ENCODE measurements at places on chromosomes 12 and 14.

DNA sequence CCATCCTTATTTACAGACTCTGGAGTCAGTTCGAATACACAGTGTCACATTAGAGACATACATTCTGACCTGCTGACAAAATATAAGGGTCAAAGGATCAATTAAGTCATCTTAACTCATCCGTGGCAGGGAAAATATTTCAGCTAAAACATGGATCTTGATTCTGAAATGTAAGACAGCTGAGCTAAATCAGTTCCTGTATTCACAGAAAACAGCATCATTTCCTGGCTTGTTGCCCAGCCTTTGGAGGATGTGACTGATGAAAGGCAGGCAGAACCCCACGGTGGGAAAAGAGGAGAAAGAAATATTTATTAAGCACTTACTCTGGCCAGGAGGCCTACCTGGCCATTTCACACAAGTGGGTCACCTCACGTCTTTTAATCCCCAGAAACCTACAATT, 101.9 kb downstream of the GAS2L3 start:
- DNase-seq, result no peak

GRCh38 chr12:54041097-54041690, 8.3 kb downstream of the HOXC5 start:
- no peak for DNase-seq

DNA sequence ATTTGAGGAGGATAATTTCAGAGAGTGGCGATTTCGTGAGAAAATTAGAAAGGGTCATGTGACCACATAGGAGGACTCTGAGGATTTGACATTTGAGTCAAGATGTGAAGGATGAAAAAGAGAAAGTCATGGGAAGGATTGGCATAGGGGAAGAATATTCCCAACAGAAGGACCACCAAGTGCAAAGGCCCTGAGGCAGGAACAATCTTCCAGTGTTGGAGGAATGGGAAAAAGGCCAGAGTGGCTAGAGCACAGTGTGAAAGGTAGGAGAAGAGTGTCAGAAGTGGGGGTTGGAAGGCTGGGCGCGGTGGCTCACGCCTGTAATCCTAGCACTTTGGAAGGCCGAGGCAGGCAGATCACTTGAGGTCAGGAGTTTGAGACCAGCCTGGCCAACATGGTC, 3.9 kb upstream of the PPP1CC start:
- DNase-seq, result no peak

GRCh38 chr12:6542209-6543009, 8.1 kb downstream of the GAPDH start:
- DNase-seq, result no peak

DNA sequence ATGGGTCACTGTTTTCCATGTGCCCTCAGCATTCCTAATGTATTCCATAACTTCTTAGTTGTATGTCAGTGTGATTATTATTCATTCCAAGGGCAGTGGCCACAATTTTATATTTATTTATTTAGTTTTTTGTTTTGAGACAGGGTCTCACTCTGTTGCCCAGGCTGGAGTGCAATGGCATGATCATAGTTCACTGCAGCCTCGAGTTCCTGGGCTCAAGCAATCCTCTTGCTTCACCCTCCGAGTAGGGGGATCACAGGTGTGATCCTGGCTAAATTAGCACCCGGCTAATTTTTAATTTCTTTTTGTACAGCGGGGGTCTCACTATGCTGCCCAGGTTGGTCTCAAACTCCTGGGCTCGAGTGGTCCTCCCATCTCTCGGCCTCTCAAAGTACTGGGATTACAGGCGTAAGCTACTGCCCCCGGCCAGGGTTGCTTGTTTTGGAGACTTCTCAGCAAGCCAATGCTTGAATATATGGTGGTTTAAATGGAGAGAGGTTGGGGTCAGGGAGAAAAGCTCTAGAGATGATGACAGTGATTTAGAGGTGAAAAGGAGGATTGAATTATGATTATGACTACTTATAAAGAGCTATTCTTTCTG, 7.6 kb downstream of the GPRC5A start:
- DNase-seq, result no peak

GRCh38 chr14:51533160-51533559, 118.5 kb upstream of the FRMD6 start:
- no peak for DNase-seq

- DNase-seq, result no peak
Measured at GRCh38 chr12:90015228-90015627, 306.6 kb upstream of the ATP2B1 start.

DNA sequence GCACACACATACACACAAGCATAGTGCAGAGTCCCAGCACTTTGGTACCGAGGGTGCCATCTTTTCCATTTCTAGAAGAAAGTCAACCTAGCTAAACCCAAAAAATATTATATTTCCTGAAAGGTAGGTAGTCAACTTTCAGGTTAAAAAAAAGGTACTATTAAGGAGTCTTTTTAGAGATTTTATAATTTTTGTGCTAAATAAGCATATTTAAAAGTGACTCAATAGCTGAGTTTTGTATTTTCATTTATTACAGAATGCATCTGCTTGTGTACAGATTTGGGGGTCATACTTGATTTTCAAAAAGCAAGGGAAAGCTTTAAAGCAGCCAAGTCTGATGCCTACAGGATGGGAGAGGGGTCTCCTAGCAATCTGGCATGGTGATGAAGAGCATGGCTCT, 34.6 kb downstream of the DCAF5 start:
- no peak for DNase-seq

- no peak for DNase-seq
Measured at GRCh38 chr12:12700254-12700653, 4.3 kb upstream of the GPR19 start.

- no peak for DNase-seq
Measured at GRCh38 chr12:50482571-50482970, 22.2 kb upstream of the DIP2B start.

DNA sequence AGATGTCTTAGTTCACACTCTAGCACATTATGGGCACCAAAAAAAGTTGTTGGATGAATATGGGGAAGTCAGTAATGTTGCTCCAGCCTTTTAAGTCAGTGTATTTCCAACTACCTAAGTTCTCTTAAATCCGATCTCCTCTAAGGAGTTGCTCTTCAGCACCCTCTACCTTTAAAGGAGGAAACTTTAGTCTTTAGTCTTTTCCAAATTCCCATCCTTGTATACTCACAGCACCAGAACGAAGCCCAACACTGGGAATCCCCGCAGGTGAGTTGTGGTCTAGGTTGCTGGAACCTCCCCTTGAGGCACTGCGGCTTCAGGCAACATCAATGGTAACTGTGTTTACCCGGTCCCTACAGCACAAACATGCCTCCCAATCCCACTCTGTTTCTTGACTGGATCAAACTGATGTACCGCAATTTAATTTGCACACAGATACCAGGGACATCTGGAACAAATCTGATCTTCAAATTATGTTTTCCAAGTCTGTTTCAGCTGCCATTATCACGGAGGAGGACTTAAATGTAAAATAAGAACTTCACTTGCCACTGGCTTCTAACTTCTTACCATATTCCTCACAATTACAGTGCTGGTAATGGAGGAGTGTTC, 179.0 kb downstream of the FOXN3 start:
- DNase-seq, result peak; percentile 93

- no peak for DNase-seq
Measured at GRCh38 chr12:39723831-39724230, 104.2 kb upstream of the ABCD2 start.

DNA sequence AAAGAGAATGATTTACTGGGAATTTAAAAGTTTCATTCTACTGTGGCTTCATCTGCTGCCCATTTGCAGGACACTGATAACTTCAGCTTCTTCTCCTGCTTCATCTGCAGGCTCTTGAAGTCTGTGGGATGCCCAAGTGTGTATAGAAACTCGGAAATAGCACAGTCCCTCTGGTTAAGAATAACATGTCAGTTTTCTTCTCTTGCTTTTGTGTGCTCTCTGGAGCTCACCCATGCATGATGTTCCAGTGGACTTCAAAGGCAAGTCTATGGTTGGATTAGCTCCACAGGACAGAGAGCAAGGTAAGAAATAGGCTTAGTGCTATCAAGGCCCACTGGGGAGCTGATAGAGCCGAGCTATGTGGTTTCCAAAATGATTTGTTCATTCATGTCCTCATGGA, 13.7 kb downstream of the RMST start:
- DNase-seq, result no peak

DNA sequence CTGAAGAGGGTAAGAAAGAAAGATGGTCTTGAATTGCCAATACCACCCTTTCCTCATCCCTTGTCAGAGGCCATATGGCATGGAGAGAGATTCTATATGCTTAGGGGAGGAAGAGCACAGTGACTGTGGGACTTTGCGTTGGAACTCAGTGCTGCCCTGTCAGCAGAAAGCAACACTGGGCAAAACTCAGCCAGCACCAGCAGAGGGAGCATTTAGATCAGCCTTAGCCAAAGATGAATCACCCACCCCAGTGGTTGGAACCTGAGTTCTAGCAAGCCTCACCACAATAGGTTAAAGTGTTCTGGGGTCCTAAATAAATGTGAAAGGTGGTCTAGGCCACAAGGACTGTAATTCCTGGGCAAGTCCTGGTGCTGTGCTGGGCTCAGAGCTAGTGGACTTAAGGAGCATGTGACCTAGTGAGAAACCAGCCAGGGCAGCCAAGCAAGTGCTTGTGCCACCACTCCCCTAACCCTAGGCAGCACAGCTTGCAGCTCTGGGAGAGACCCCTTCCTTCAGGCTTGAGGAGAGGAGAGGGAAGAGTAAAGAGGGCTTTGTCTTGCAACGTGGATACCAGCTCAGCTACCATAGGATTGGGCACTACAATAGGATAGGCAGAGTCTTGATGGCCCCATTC, 11.4 kb upstream of the BCAT1 start:
- DNase-seq, result peak; percentile 64

- no peak for DNase-seq
Measured at GRCh38 chr14:19941668-19942067, 11.0 kb downstream of the OR4K1 start.

GRCh38 chr12:89350630-89351488, 1.4 kb downstream of the DUSP6 start:
- DNase-seq, result no peak

DNA sequence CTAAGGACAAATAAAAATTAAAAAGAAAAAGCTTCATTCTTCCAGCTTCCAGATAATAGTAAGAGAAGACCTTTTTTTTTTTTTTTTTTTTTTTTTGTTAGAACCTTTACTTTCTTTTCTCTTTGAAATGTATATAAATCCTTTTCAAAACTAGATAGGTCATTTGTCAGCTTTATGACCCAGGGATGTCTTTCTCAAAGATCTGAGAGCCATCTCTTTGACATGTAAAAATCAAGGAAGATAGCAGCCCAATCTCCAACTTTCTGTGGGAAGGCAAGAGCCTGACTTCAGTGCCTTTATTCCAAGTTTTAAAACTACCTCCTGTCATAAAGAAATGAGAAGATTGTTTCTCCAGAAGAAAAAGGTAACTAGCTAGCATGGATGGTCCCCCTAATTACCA, 203.3 kb upstream of the LRFN5 start:
- no peak for DNase-seq

GRCh38 chr12:124126950-124127655, 154.1 kb downstream of the ZNF664 start:
- no peak for DNase-seq

- no peak for DNase-seq
Measured at GRCh38 chr12:65590318-65590717, 234.0 kb upstream of the HMGA2 start.

DNA sequence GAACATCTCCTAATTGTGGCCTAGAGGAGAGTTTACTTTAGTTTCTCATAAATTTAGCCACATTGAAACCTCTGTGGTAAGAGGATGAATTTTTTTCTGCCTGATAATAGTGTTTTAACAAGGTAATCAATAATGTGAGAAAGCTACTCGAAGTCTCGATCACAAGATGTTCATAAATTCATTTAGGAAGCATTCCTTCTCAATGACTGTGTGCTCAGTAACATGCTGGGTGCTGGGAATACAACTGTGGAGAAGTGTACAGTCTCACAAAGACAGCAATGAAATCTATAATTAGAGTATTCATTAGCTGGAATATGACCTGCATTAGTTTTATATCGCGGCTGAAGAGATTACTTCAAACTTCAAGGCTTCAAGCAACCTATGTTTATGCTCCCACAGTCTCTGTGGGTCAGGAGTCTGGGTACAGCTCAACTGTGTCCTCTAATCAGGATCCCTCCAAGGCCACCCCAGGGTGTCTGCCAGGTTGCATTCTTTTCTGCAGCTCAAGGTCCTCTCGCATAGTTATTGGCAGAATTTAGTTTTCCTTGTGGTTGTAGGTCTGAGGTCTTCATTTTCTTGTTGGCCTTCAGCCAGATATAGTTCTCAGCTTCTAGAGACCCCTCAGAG, 167.6 kb downstream of the ANO4 start:
- no peak for DNase-seq

DNA sequence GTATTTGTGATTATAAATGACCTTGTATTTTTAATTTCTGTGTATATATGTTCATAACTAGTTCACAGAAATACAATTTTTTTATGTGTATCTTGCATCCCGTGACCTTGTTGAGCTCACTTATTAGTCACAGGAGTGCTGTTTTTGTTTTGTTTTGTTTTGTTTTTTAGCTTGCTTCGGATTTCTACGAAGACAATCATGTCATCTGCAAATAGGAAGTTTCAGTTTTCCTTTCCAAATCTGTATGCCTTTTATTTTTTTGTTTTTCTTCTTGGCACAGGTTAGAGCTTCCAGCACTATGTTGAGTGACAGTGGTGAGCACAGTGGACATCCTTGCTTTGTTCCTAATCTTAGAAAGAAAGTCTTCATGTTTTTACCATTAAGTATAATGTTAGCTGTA, 229.2 kb upstream of the GARIN6 start:
- DNase-seq, result no peak

GRCh38 chr12:12439636-12440035, 82.8 kb downstream of the BORCS5 start:
- no peak for DNase-seq

GRCh38 chr12:12121061-12121460, 50.3 kb downstream of the BCL2L14 start:
- DNase-seq, result no peak

GRCh38 chr12:104734541-104735095, 223.5 kb downstream of the SLC41A2 start:
- no peak for DNase-seq

DNA sequence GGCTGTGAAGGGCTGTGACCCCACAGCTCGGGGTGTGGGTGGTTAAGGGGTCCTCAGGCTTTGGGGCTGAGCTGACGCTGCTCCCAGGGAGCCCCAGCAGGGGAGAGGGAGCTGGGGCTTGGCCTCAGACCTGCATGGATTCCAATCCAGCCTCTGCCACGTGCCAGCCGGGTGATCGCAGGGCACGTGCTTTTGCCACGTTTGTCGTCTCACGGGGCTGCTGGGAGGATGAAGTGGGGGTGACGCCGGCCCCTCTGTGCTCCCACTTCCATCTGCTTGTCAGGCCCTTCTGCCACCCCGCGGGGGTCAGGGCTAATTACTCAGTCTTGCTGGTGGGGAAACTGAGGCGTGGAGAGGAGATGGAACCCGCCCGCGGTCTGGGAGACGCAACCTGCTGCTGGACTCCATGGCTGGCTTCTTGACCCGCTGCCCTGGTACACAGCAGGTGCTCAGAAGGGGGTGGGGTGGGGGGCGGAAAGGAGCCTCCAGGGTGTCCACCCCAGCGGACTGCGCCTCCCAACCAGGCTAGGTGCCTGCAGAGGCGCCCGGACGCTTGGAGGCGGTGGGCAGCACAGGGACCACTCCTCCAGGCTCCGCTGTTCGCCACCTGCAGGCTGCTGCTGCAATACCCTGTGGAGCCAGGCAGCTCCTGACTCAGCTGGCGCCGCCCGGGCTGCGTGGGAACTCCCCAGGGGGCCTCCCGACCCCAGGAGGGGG, 36.4 kb upstream of the PRIMA1 start:
- peak; percentile 50 for DNase-seq
